ENCODE measurements at places on chromosomes 5 and 9. TPM values are rescaled to one million over a fixed set of nuclear protein-coding genes. Genes with fewer than 3 reads are reported as not detected.

GRCh38 chr5:61809651-61810050 lies 477.6 kb downstream of the ZSWIM6 start:
- no peak for DNase-seq

GRCh38 chr9:106689089-106689488 lies 173.9 kb upstream of the ZNF462 start:
- no peak for DNase-seq

- peak; percentile 7 for DNase-seq
These were observed 149.0 kb upstream of the GRAMD2B start for GRCh38 chr5:126274076-126274762.

DNA sequence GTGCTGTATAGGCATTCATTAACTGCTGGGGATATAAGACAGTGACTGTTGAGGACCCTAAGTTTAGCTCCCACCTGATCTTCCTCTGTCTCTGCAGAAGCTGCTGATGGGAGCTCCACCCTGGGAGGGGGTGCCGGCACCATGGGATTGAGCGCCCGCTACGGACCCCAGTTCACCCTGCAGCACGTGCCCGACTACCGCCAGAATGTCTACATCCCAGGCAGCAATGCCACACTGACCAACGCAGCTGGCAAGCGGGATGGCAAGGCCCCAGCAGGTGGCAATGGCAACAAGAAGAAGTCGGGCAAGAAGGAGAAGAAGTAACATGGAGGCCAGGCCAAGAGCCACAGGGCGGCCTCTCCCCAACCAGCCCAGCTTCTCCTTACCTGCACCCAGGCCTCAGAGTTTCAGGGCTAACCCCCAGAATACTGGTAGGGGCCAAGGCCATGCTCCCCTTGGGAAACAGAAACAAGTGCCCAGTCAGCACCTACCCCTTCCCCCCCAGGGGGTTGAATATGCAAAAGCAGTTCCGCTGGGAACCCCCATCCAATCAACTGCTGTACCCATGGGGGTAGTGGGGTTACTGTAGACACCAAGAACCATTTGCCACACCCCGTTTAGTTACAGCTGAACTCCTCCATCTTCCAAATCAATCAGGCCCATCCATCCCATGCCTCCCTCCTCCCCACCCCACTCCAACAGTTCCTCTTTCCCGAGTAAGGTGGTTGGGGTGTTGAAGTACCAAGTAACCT lies 22.1 kb downstream of the PCDHGC5 start:
- no peak for DNase-seq

DNA sequence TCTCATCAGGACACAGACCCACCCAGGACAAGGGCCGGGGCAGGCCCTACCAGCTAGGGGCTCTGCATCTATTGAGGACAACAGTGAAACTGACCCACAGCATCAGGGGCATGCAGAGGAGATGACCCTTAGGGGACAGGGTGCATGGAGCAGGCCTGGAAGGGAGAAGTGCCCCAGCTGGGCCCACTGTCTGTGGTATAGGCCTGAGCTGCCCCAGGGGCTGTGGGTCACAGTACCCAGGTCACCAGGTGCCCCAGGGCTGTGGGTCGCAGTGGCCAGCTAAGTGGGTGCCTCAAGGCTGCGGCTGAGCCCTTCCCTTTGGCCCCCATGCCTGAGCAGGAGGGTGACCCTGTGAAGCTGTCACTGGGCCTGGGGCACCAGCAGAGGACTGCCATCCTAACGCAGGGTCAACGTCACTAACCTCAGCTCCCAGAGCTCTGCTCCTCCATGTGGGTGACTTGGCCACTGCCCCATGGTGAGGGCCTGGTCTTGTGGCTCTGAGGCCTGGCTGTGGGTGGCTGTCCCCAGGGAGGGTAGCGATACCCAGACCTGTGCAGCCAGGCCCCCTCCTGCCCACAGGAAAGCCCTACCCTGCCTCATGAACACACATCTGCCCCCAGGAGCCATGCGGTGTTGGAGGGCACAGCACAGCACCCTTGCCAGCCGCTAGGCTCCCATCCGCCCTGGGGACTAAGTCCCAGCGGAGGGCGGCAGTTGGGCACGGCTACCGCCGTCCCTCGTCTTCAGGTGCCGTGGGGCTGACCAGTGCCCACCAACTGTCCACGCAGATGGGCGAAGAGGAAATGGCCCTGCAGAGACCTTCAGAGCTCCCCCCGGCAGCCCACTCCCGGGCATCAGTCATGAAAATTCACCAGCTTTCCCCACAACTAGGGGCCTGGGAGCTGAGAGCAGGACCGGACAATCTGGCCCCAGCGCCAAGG lies 4.9 kb downstream of the EDF1 start:
- DNase-seq = no peak

- no peak for DNase-seq
These were observed 68.2 kb downstream of the EBF1 start for GRCh38 chr5:159031513-159031912.

- no peak for DNase-seq
These were observed 922.0 kb downstream of the CDH12 start for GRCh38 chr5:21931116-21931515.

DNA sequence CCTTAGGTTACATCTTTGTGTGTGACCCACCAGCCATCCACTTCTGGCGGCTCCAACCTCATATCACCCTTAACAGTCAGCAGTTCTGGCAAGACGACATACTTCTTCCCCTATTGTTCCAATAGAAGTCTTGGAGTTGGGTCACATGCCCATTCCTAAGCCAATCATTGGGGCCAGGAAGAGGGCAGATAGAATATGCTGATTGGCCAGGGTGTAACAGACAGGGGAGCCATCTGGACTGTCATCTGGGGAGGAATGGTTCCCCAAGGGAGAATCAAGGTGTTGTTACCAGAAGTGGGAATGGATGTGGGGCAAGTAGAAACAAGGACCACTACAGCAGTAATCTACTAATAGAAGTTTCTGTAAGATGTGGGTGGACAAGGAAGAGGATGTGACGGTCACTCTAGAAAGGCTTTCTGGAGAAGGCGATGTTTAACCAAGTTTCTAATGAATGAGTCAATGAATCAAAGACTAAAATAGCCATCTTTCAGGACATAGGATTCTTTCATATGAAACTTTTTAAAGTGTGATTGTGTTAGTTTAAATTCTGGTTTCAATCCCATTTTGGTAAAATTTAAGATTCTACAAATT lies 200.4 kb downstream of the ARHGAP26 start:
- no peak for DNase-seq

DNA sequence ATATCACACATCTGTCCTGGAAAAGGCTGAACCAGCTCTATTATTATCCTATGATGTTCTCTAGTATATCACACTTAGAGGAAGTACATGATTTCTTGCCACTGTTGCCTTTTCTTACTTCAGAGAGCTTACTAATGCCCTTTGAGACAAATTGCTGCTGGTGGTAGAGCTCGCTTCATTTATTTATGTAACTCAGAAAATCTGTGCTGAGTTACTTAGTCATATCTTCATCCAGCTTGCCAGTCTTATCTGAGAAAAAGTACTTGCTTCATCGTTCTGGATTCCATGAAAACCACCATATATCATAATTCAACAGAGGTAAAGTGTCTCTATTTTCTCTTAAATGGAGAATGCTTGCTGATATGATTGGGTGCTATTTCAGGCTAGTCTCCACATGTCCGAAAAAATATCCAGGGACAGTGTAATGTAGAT lies 26.6 kb downstream of the PTPDC1 start:
- no peak for DNase-seq

DNA sequence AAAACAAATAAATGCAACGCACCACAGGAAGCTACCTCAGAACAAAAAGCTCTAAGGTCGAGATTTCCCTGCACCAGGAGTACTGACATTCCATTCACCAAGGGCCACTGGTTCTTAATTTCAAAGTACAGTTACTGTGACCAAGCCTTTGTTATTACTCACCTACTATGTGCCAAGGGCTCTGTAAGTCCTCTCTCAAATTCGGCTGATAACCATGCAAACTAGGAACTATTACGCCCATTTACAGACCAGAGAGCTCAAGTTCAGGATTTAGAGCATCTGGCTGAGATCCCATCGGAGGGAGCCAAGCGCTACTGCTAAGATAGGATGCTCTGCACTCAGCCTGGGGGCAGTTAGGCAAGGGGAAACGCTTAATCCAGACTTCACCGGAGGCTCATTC lies 5.6 kb downstream of the MYO10 start:
- no peak for DNase-seq

GRCh38 chr9:132082188-132082587 lies 2.5 kb upstream of the MED27 start:
- no peak for DNase-seq

DNA sequence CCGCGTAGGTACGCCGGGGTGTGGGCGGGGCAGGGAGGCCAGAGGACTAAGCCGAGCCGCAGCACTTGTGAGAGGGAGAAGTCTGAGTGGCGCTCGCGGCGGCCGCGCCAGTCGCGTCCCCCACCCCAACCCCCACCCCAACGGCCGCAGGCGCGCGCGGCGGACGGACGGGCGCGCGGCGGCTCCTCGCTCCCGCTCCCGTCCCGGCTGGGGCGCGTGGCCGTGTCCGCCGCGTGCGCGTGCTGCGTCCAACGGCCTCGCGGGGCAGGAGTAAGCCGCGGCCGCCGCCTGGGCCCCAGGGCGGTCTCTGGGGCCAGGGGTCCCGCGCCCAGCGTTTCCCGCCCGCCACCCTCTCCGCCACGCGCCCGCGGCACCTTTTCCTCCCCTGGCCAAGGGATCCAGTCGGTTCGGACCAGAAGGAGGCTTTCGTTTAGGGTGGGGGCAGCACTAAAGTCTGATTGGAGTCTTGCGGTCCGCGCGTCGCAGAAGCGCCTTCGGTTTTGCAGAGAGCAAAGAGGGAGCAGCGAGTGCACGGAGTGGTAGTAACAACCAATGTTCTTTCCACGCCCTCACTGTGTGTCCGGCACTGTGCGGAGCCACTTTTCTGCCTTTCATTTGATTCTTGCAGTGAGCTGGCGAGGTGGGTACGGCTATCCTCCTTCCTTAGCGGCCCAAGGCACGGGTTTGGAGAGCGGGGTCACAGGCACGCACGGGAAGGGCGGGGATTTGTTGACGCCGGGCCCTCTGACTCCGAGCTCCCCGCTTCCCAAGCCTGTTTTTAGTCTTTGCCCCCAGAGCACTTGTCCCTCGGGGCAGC lies 483 bp downstream of the G3BP1 start:
- peak; percentile 59 for DNase-seq

DNA sequence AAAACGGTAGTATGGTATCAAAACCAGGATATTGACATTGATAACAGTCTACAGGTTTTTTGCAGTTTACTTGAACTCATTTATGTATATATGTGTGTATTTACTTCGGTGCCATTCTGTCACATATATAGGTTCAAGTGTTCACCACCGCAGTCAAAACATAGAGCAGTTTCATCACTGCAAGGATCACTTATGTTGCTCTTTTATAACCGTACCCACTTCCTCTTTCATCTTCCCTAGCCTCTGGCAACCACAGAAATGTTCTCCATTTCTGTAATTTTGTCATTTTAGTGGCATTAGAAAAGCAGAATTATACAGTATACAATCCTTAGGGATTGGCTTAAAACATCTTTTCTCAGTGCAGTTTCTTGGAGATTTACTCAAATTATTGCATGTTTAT lies 90.3 kb downstream of the SH3GL2 start:
- no peak for DNase-seq

GRCh38 chr5:176810081-176810597 lies at the start of gene UNC5A:
UNC5A (plus strand) TSS chr5:176810559; CDS start chr5:176810751, 192 bp downstream.
- DNase-seq = peak; percentile 48

Gene FAM221B
- total RNA-seq = not detected

Gene CHD1
- 95.8 TPM for total RNA-seq

Gene STPG3
- not detected for total RNA-seq

Gene BASP1
- not detected for total RNA-seq

Gene LCN9
- total RNA-seq = not detected

Gene IL13
- not detected for total RNA-seq

Gene IFT74
- 6.0 TPM for total RNA-seq

Gene SPATA31D4
- total RNA-seq = not detected

Gene F12
- 6.5 TPM for total RNA-seq

Gene SPATA6L
- not detected for total RNA-seq

Gene NOXA1
- total RNA-seq = not detected

All from SJCRH30 (cell line).